Gastroesophageal sphincter (tissue), 4 donors: ENCODE measurements at places on chromosomes 16 and 17. TPM values are rescaled to one million over a fixed set of nuclear protein-coding genes. Genes with fewer than 3 reads are reported as not detected.

- ATAC-seq, result no peak
These were observed 127.7 kb upstream of the MAF start for GRCh38 chr16:79728048-79728922.

Gene SDK2
- 0.67 TPM for total RNA-seq

Gene ABI3
- total RNA-seq, result 6.6 TPM

Gene MYO15A
- total RNA-seq, result 0.73 TPM

Gene IGFBP4
- 428 TPM for total RNA-seq

- no peak for ATAC-seq
These were observed 22.2 kb downstream of the ASPSCR1 start for GRCh38 chr17:81999587-81999975.

- peak; percentile 83 for ATAC-seq
These were observed 95.6 kb upstream of the CDYL2 start for GRCh38 chr16:80899809-80900592.

GRCh38 chr16:89828870-89829629 lies 775 bp downstream of the SPIRE2 start:
- ATAC-seq, result no peak
